Uterus (tissue), 4 donors: ENCODE measurements at places on chromosomes 3 and 15. TPM values are rescaled to one million over a fixed set of nuclear protein-coding genes. Genes with fewer than 3 reads are reported as not detected.

- H3K4me3 ChIP-seq, result no peak overlapping the region
- H3K4me1 ChIP-seq, result no peaks in the 10 kb centered on the region
- H3K27ac ChIP-seq, result no peak overlapping the region
- no peak for DNase-seq
These were observed 19.5 kb downstream of the SNUPN start for GRCh38 chr15:75606026-75606425.

GRCh38 chr15:25268166-25268565, 170.7 kb downstream of the UBE3A start:
- H3K27me3 ChIP-seq, result no peaks in the 10 kb centered on the region
- no peaks in the 10 kb centered on the region for H3K4me1 ChIP-seq
- no peaks in the 10 kb centered on the region for H3K36me3 ChIP-seq
- no peak for DNase-seq
- H3K4me3 ChIP-seq, result no peak overlapping the region
- no peak overlapping the region for H3K27ac ChIP-seq

GRCh38 chr15:69666441-69666882, 213.8 kb downstream of the RPLP1 start:
- DNase-seq, result no peak
- no peaks in the 10 kb centered on the region for H3K27me3 ChIP-seq
- no peak overlapping the region for H3K27ac ChIP-seq
- no peaks in the 10 kb centered on the region for H3K36me3 ChIP-seq
- H3K4me1 ChIP-seq, result peaks cover 4% of the 10 kb centered on the region
- H3K4me3 ChIP-seq, result no peak overlapping the region

- peaks cover 16% of the 10 kb centered on the region for H3K4me1 ChIP-seq
- no peaks in the 10 kb centered on the region for H3K27me3 ChIP-seq
- peak within 1 kb of the TSS; percentile 55 for H3K4me3 ChIP-seq
- peak within 1 kb of the TSS; percentile 94 for H3K27ac ChIP-seq
- H3K36me3 ChIP-seq, result no peaks in the 10 kb centered on the region
These were observed at the start of gene MFGE8 for GRCh38 chr15:88913017-88913849. Gene MFGE8 (minus strand): TSS chr15:88913379. CDS start chr15:88913319, 60 bp downstream.

GRCh38 chr15:78988361-78988911, 43.6 kb upstream of the CTSH start:
- DNase-seq, result peak; percentile 59
- no peaks in the 10 kb centered on the region for H3K27me3 ChIP-seq
- H3K27ac ChIP-seq, result peak overlapping the region; percentile 66
- H3K36me3 ChIP-seq, result no peaks in the 10 kb centered on the region
- H3K4me3 ChIP-seq, result no peak overlapping the region

GRCh38 chr15:45431511-45431910, 53.2 kb upstream of the GATM start:
- no peak overlapping the region for H3K4me3 ChIP-seq
- DNase-seq, result no peak
- H3K4me1 ChIP-seq, result no peaks in the 10 kb centered on the region
- H3K36me3 ChIP-seq, result no peaks in the 10 kb centered on the region
- H3K27me3 ChIP-seq, result no peaks in the 10 kb centered on the region
- H3K27ac ChIP-seq, result no peak overlapping the region

GRCh38 chr15:68277603-68278344, at the start of gene FEM1B:
Gene FEM1B (plus strand): TSS chr15:68277745. CDS start chr15:68278418, 673 bp downstream.
- peak within 1 kb of the TSS; percentile 80 for H3K4me3 ChIP-seq
- H3K27ac ChIP-seq, result peak within 1 kb of the TSS; percentile 99
- no peaks in the 10 kb centered on the region for H3K36me3 ChIP-seq
- no peaks in the 10 kb centered on the region for H3K27me3 ChIP-seq
- H3K4me1 ChIP-seq, result peaks cover 13% of the 10 kb centered on the region

- DNase-seq, result no peak
- H3K4me1 ChIP-seq, result no peaks in the 10 kb centered on the region
- H3K4me3 ChIP-seq, result no peak overlapping the region
- no peaks in the 10 kb centered on the region for H3K36me3 ChIP-seq
These were observed 6.2 kb upstream of the QARS1 start for GRCh38 chr3:49110780-49111179.

DNA sequence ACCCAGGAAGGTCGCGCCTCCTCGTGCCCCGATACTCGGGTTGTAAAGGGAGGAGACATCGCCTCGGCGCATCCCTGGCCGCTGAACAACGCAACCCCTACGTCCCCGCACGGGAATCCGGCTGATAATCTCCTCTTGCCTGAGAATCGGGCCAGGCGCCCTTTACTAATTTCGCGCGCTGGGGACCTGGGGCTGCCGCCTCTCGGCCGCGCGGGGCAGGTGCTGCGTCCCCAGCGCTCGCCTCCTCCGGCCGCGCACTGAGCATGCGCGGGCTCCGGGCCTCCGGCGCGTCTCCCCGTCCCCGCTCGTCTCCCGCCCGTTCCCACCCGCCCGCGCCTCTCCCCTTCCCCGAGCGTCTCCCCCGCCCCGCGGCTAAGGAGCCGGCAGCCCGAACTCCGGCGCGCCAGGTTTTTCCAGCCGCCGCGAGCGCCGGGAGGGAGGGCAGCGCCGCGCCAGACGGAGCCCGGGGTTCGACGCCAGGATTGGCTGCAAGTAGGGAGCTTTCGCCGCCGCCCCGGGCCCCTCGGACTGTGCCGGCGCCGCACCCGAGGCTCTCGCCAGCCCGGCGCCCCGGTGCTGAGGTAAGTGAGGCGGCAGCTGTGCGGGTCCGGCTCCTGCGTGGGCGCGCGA, at the start of gene CNTN4:
TSS of gene CNTN4 (plus strand) at position 469 of the 630 bp plus-strand sequence.
- peak within 1 kb of the TSS; percentile 48 for H3K4me3 ChIP-seq
- H3K27me3 ChIP-seq, result no peaks in the 10 kb centered on the region

SCAANT1 gene
- total RNA-seq, result not detected

MOBP gene
- total RNA-seq, result not detected
